ENCODE measurements at places on chromosomes 3 and 15. TPM values are rescaled to one million over a fixed set of nuclear protein-coding genes. Genes with fewer than 3 reads are reported as not detected.

The SLC28A2 gene
- not detected for total RNA-seq

The CCR9 gene
- not detected for total RNA-seq

The DYNC1LI1 gene
- 33.5 TPM for total RNA-seq

The WDR5B gene
- 4.0 TPM for total RNA-seq

The SCG3 gene
- total RNA-seq, result 0.14 TPM

The HRG gene
- total RNA-seq, result not detected

The SEMA3G gene
- 12.4 TPM for total RNA-seq

The SLC12A1 gene
- not detected for total RNA-seq

The CCDC9B gene
- total RNA-seq, result 31.2 TPM

The LDHAL6B gene
- total RNA-seq, result not detected

The UROC1 gene
- total RNA-seq, result not detected

The ESYT3 gene
- total RNA-seq, result 0.43 TPM

The IL17RC gene
- total RNA-seq, result 41.1 TPM

The TNNC1 gene
- total RNA-seq, result 3.5 TPM

The FOXB1 gene
- not detected for total RNA-seq

The MBNL1 gene
- 393 TPM for total RNA-seq

The DGKG gene
- total RNA-seq, result 18.2 TPM

The CCRL2 gene
- total RNA-seq, result 2.4 TPM

The LSAMP gene
- total RNA-seq, result 3.7 TPM

The GOLGA6L7 gene
- not detected for total RNA-seq

The FBXL2 gene
- 10.1 TPM for total RNA-seq

The HYAL1 gene
- 10.6 TPM for total RNA-seq

The GHSR gene
- not detected for total RNA-seq

The ARGFX gene
- total RNA-seq, result not detected

The RETNLB gene
- not detected for total RNA-seq

The SLCO2A1 gene
- total RNA-seq, result 102 TPM

The AVEN gene
- total RNA-seq, result 30.9 TPM

The GHRL gene
- 1.0 TPM for total RNA-seq

The XYLB gene
- total RNA-seq, result 4.5 TPM

The RTP4 gene
- total RNA-seq, result 2.7 TPM

Data from posterior vena cava (tissue), 2 donors.